SIG-M5 (cell line): ENCODE measurements at places on chromosomes 4 and X.

DNA sequence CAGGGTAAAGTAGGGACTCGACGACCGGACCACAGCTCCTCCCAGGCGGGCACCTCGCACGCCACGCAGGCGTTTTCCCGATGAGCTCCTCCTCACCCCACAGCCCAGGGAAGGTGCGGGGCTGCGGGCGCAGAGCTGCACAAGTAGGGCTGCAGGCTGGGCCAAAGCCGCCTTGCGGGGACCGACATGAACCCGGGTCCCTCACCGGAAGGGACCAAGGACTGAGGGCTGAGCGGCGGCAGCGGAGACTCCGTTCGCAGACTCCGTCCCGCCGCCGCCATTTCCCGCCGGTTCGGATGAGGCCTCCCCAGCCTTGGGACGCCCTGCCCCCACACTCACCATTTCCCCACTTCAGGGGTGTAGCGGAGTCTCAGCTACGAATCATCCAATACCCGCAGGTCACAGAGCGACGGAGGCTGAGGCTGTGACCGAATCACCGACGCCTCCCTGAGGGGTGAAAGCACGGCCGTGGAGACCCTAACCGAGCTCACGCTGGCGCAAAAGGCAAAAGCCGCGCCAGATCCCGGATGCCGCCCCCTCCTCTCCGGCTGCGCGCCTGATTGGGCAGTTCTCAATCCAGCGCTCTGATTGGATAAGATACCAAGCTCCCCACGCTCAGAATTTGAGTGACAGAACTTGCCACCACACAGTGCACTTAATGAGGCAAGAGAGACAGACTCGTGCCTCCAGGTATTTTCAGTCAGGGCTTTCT, at the start of gene ZNF732:
Gene ZNF732, minus strand, starts transcription at position 506 of the 712 bp plus-strand sequence. Its CDS starts 164 bp downstream, at position 342.
- no peak for DNase-seq

- DNase-seq = no peak
Measured at GRCh38 chrX:45070116-45071007, 130.3 kb downstream of the DIPK2B start.

GRCh38 chr4:63563288-63564014, 845.8 kb downstream of the TECRL start:
- DNase-seq = no peak

DNA sequence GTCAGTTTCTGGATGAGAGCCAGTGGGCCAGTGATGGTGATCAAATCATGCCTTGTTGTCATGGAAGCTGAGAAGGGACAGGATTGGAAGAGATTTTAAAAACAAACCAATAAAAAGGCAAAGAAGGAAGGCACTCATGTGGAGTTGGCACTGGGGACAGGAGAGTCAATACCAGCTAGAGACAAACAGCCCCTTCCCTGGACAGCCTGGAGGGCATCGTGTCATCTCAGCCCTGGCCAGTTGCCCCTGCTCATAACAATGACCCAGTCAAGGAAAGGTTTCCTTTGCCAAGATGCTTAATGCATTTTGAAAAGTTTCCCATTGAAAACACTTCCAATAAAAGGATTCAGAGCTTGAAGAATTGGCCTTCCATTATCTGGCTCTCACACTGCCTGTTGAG, 55.5 kb downstream of the SCML1 start:
- no peak for DNase-seq

- no peak for DNase-seq
Measured at GRCh38 chrX:147333821-147334220, 519.3 kb upstream of the CXorf51A start.

- no peak for DNase-seq
Measured at GRCh38 chrX:68833855-68834331, 5.1 kb downstream of the EFNB1 start.

DNA sequence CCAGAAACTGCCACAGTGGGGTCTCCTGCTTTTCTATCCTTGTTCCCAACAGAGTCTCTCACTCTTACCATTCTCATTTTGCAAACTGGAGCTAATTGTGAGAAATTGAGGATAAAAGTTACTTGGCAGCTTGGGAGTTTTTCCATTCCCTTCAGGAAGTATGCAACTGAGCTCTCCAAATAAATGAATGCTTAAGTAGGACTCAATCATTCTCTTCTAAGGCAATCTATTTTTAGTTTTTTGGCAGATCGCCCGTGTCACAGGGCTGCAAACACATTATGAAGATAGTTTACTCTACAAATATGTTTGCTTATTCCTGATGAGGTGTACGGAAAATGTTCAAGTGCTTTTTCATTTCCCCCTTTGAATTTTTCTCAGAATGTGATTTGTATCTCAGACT, 5.3 kb downstream of the ASB11 start:
- DNase-seq = no peak

DNA sequence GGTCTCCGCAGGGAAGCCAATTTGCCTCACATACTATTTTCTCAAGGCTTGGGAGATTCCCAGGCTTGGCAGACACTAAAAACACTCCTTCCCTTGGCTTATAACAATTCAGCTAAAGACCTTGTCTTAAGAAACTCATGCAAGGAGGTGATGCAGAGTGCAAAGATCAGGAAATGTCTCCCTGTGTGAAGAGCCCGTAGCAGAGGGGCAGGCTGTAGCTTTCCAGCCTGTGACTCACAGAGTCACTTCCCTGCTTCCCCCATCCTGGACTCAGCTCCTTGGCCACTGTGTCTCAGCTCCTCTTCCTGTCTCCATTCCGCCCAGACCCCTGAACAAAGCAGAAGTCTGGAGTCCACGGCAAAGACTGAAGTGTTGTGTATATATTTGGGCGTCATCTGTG, 56.1 kb downstream of the KDR start:
- no peak for DNase-seq

GRCh38 chrX:29241809-29242208, 654.6 kb downstream of the IL1RAPL1 start:
- no peak for DNase-seq

- no peak for DNase-seq
Measured at GRCh38 chr4:109600431-109600830, 40.4 kb downstream of the MCUB start.

GRCh38 chr4:124754681-124755080, 42.1 kb upstream of the ANKRD50 start:
- DNase-seq = no peak

DNA sequence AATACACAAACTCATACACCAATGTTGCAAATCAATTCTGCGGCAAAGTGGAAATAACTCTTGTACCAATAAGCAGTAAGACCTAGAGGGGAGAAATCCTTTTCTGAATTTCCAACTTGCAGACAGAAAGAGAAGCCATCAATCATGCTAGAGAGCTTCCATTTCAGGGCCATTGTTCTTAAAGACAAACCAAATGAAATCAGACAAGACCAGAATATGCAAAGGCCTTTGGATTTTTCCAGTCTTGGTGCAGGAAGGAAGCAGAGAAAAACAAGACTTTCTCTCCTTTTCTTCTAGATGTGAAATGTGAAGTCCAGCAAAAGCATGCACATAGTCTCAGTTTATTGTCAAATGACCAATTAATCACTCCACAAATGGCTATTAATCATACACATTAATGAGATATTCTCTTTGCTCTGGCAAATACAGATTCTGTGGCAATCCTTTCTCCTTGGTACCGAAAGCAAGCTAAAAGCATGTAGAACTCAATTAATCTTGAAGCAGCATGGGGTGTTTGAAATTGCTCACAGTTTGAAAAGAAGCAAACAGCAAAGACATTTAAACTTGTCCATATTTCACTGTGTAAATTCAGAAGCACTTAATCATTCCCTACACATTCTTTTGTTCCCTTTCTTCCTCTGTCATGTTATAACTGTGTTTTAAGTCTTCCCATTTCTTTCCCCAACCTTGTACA, 466.1 kb downstream of the GPAT3 start:
- DNase-seq = no peak

GRCh38 chr4:15689540-15689939, 7.9 kb downstream of the FAM200B start:
- peak; percentile 25 for DNase-seq

DNA sequence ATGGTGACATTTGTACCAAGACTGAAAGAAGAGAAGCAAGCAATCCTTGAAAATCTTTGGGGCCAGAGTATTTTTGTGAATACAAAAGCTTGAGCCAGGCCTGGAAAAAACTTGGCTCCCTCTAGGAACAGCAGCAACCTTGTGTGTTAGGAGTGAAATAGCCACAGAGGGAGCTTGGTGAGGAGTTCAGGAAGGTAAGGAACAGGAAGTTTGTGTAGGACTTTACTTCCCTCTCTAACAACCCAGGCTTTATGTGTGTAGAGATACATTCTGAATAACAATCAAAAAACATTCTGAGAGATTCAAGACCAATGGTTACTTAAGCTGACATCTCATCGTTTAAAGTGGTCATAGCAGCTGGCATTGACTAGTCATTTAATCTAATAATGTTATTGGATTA, 668.5 kb downstream of the PCDH18 start:
- DNase-seq = no peak

DNA sequence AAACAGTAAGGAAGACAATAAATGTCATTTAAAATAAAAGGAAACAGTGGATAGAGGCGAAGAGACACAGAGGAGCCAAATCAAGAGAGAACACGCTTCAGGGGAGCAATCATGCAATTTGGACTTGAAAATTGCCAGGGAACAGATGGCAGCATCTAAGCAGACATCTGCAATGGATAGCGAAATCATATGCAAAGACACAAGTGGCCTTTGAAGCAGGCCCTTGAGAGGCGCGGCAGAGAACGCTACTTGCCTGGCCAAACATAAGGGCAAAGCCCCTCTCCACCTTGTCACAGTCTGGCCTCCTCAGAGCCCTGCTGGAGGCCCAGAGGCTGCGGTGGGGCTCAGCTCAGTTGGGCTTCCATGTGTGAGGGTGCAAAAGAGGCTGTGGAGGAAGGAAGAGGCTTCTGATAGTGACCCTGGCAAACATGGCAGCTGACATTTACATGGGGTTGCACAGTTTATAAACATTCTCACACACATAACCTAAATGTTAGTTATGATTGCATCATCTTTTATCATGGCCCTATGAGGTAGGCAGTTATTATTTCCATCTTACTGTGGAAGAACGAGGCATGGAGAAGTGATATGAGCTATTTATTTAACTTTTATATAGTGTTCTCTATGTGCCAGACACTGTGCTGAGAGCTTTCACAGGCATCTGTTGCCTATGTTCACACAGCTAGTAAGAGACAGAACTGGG, 18.3 kb downstream of the ADGRG4 start:
- no peak for DNase-seq

DNA sequence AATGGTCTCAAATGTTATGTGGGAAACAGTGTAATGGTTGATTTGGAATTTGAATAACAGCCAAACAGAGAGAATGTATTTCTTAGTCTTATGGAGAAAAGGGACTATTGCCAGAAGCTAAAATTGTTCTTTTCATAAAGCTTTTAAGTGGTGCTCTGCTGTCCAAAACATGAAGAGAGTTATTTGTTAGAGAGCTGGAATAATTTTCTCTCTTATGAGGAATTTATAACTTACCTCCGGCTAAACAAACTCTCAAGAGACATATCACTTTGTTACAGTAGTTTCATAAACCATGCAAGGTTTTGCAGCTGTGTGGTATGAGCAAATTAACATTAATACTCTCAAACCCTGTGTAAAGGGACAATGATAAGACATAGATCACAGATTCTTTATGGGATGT, 28.6 kb downstream of the SULT1B1 start:
- no peak for DNase-seq

GRCh38 chrX:151042842-151043241, 59.7 kb downstream of the HMGB3 start:
- no peak for DNase-seq

DNA sequence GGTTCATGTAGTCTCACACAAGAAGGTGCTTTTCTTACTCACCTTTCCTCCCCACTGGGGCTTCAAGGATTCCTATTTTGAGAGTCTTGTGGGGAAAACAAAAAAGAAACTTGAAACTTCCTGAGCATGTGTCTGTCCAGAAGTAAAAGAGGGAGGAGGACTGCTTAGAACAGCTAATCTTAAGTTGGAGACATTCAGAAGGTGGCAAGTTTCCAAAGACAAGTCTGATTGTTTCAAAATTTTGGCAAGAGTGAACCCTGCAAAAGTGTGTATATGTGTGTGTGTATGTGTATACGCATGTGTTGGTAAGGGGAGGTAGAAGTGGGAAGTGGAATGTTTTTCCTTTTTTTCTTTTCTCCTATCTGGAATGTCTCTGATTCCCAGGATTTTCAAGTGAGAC, 189.0 kb upstream of the FRMPD4 start:
- no peak for DNase-seq

GRCh38 chr4:78691971-78692821, 84.0 kb upstream of the BMP2K start:
- DNase-seq = no peak
